Pancreas (tissue), 10 donors: ENCODE measurements at places on chromosomes 4 and X.

DNA sequence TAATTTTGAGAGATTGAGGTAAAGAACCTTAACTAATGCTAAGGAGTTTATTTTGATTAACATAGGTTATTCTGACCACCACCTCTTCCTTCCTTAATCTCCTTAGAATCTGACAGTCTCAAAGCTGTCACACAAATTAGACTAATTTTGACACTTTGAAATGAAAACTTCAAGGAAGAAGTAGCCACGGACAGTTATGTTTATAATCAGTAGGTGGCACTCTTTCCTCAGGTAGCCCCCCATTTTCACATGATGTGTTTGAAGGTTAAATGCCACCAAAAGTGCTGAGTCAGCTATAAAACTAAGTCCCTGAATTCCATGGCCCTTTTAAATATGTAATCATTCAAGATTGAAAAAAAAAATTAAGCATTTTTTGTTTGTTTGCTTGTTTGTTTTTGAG, 22.4 kb downstream of the TMEM33 start:
- no peak for DNase-seq

- no peak for DNase-seq
Observed at GRCh38 chr4:41930139-41930831, 4.9 kb upstream of the TMEM33 start.

GRCh38 chr4:16136827-16137226, 53.0 kb upstream of the PROM1 start:
- no peak for DNase-seq

GRCh38 chr4:185280608-185281007, 71.2 kb downstream of the SNX25 start:
- DNase-seq, result no peak

DNA sequence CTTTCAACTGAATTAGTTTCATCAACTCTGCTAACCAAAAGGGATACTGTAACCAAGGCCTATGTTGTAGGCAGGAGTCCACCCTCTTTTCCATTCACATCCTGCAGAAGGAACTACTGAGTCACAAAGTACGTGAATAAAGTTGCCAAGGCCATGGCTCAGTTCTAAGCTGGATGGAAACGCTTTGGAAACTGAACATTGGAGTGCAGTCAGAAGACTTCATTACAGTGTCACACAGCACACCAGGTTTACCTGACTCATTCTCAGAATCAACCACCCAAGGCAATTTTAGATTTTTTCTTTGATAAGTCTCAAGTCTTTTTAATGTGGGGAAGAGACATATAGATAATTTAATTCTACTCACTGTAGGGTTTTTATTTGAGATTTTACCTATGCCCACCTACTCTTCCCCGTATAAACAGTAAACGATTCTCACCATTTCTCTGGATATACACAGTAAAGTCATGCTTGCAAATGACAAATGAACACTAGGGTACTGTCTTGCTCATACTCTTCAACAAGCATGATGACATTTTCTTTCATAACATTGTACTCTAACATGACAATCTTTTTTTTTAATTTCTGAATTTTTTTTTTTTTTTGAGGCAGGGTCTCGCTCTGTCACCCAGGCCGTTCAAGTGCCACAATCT, 58.9 kb upstream of the RBM47 start:
- no peak for DNase-seq
